ENCODE measurements at places on chromosomes 3 and 15.

- DNase-seq, result no peak
Measured at GRCh38 chr3:33982269-33982798, 183.9 kb downstream of the PDCD6IP start.

- DNase-seq, result no peak
Measured at GRCh38 chr3:150885535-150885934, 19.7 kb downstream of the MINDY4B start.

GRCh38 chr3:16978234-16978920, 93.6 kb downstream of the PLCL2 start:
- peak; percentile 95 for DNase-seq

DNA sequence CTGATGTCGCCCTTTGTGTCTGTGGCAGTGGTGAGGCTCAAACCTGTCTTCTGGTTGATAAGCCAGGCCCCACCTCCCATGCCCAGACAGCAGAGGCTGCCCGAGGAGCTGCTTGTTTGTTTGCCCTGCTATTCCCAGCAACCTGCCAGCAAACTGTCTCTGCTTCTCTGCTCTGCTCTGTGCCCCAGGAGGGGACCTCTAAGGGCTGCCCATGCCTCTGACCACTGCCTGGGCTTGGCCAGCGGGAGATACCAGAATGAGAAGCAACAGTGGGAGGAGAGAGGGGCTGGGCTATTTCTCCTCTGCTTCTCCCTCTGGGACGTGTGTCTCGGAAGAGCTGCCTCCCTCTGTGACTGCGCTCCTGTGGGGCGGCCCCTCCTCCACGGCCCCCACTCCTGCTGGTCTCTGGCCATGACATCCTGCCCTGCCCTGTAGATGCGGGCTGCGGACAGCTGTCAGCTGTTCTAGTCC, 213.1 kb downstream of the RPLP1 start:
- DNase-seq, result no peak

DNA sequence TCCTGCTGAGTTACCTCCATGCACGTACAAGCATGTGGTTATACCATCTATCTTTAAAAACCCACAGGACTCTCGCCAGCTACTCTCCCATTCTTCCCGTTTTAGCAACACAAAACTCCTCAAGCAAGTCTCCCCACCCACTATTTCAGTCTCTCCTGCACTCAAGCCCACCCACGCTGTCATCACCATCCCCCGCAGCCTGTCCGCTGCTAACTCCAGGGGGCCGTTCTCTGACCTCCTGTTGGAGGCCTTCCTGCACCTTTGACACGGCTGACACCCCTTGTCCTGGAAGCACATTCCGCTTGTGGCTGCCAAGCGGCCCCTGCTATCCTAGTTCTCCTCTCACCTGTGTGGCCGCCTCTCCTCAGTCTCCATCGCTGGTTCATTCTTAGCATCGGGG, 7.5 kb upstream of the PCSK6 start:
- DNase-seq, result peak; percentile 51

GRCh38 chr15:85112997-85113396, 131.3 kb downstream of the PDE8A start:
- DNase-seq, result no peak

DNA sequence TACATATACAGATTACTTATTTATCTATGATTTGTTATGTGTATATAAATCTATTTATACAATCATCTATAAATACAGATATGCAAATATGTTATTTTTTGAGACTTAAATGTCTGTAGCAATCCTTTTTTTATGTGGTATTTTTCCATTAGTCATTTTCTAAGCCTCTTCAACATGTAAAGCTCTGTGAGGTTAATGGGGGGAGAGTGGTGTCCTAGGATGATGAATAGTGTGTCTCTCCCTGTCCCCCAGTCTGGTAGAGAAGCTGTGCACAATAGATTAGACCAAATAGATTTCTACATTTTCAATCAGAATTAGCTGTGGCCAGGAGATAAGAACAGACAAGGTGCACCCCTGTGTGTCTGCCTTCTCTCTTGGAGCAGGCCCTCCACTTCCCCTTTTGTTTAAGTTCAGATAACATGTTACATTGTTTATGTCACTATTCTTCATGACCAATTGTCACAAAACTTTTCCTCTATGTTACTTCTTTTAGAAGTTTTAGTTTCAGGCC, 453.9 kb downstream of the LPP start:
- DNase-seq, result no peak

DNA sequence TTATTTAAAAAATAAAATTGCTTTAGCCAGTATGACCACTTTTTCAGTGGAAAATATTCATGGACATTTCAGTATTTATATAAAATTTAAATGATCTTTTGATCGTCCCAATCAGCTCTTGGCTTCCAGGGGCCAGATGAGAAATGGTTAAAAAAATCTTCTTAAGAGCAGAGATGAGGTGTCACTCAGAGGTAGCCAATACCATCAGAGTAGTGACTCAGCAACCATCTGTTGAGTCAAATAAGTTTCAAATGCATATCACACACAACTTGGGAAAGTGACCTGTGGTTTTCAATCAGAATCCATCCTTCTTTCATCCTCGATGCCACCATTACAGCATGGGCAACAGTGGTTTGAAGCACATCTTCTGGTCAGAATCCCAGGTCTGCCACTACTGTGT, 958.8 kb upstream of the NR2F2 start:
- no peak for DNase-seq

DNA sequence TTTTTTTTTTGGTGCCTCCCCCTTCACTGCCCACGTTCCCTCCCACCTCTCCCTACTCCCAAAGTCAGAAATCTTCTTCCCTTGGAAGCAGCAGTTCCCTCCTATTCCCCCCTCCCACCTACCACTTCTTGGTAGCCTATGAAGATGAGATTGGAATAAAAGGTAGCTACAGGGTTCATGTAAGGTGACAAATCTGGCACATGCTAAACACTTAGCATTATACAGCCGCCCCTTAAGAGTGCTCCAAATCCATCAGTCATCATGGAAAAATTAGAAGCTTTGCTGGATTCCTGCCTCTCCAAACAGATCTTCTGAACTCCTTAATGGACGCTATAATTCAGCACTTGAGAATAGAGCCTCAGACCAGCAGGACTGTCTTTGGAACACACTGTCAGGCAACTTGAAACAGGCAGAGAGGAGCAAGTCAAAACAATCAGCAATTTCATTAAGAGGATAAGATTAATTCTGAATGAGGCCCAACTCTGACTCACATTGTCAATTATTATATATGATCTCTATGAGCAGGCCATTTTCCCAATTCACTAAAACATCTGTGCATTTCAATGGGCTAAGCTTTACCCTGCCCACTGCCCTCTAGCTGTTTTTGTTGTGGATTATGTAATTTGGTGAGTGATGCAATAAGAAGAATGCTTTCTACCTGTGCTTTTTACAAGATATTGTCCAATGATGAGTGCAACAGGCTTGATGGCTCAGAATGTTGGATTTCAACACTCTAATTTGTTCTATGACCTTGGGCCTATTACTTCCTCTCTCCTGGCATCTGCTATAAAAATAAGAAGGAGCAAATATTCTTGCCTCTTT, 34.6 kb upstream of the SPRED1 start:
- no peak for DNase-seq

DNA sequence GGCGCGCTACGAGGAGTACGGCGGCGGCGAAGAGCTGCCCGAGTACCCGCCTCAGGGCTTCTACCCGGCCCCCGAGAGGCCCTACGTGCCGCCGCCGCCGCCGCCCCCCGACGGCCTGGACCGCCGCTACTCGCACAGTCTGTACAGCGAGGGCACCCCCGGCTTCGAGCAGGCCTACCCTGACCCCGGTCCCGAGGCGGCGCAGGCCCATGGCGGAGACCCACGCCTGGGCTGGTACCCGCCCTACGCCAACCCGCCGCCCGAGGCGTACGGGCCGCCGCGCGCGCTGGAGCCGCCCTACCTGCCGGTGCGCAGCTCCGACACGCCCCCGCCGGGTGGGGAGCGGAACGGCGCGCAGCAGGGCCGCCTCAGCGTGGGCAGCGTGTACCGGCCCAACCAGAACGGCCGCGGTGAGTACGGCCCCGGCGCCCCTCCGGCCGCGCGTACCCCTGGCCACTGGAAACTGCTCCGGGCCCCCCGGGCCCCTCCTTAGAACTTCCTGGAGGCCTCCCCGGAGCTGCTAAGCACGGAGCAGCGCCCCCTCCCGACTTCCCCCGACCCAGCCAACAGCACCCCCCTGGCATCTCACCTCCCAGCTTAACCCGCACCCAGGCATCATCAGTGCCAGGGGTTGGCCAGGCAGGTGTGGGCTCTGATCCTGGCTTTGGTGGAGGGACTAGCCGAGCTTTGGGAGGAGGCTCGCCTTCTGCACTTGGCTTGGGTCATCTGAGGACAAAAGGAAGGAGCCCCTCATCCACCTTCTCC, 1.4 kb downstream of the LOXL1 start:
- DNase-seq, result peak; percentile 97

- no peak for DNase-seq
Measured at GRCh38 chr3:50380405-50381085, 21.2 kb upstream of the TMEM115 start.

DNA sequence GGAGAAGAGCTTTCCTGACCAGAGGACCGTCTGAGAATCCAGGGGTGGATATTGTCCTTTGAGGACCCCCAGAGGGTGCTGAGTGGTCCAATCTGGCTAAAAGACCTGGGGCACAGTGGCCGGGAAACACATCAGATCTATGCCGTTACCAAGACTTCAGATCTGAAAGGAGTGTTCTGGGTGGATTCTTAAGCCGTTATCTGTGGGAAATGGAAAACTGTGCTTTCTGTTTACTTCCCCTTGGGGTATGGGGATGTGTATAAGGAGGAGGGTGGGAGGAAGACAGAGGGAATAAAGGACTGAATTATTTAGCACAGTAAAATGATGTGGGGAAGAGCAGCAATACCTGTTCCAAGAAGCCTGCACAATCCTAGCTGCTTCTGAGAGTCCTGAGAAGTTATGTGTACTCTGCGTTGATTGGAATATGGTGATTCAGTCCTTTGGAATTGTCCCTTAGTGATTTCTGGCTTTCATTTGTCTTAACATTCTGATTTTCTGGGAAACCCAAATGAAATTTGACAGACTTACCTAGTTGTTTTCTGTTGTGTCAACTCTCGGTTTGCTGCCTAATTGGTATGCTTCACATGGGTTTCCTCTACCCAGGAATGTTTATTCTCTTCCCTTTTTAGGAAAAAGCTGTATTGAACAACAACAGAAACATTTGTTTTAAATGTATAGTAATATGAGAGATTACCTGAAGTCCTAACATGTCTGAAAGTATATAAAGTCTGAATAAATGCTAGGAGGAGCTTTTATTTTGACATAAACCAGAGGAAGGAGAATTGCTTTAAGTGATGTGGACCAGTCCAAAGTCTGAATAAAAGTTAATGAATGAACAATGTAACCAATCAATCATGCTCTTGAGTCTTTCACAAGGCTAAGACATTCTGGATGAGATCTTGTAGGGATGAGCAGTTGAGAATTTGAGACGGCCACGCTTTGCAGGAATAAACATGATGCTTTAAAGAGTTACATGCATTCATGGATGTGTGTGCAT, 427.1 kb upstream of the C2CD4B start:
- no peak for DNase-seq

- no peak for DNase-seq
Measured at GRCh38 chr3:79651536-79652065, 116.2 kb downstream of the ROBO1 start.

DNA sequence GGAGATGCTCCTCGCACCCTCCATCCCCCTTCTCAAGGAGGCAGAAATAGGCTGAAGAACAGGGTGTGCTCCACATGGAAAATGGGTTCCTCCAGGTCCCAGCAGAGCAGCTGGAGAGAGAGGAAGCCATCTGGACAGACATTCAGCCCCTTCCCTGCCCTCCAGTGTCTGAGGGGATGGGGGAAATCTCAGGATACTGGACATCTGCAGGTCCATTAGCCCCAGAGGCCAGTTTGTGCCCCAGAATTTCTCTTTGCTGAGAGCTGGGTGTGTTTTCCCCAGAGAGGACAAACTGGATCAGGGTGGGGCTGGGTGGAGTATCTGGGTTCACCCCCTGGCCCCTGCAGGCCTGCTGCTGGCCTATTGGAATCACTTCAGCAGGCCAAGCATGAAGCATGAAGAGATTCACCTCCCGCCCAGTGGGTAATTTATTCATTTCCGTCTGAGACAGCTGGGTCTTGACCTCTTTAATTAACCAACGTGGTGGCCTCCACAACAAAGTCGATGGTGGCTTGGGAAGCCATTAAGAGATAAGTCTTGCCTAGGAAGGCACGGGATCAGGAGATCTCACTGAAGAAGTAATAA, 4.6 kb downstream of the FAM3D start:
- no peak for DNase-seq

DNA sequence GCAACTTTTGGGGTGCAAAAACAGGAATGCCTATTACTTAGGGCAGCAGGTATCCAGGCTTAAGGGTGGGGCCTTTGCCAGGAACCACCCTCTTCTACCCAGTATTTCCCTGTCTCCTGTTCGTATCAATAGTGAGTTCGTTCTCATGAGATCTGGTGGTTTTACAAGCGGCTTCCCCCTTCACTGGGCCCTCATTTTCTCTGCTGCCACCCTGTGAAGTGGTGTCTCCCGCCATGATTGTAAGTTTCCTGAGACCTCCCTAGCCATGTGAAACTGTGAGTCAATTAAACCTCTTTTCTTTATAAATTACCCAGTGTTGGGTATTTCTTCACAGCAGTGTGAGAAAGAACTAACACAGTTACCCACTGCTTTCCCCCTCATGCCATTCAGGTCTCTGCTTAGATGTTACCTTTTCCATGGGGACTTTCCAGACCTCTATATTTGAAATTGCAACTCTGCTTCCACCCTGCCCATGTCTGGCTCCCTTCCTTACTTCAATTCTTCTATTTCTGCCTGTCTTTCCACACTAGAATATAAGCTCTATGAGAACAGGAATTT, 23.9 kb upstream of the TRA2B start:
- no peak for DNase-seq

Data from osteoblast (primary cell).